AG04450 (cell line): ENCODE measurements at places on chromosomes 2 and 18.

GRCh38 chr2:129731907-129732629 is 247.4 kb upstream of the RAB6C start:
- DNase-seq, result no peak

DNA sequence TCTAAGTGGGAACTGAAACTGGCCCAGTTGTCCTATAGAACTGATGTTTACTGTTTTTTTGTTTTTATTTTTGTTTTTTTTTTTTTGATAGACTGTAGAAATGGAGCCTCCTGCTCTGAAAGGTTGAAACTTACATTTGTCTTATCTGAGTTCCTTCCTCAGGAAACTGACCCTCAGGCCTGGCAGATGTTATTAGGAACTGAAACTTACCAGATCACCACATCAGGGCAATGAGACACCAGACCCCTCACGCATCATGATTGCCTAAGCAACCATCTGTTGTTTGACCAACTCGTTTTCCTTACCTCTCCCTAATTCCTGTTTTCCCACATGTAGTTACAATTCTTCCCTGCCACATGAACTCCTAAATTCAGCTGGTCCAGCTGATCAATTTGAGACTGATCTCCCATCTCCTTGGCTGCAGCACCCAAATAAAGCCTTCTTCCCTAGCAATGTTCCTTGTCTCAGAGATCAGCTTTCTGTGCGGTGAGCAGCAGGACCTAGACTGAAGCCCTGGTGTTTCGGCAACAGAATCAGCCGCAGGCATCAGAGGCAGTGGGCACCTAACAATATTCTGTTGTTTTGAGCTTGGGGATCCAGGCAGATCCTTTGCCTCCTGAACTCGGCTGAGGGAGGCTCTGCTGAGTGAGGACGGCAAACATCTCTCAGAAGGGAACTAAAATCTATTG is 96.8 kb downstream of the MSH2 start:
- no peak for DNase-seq

- no peak for DNase-seq
Observed at GRCh38 chr2:96556441-96557330, 20.1 kb downstream of the ARID5A start.

GRCh38 chr18:6920099-6920955 is 190.8 kb downstream of the ARHGAP28 start:
- peak; percentile 27 for DNase-seq

DNA sequence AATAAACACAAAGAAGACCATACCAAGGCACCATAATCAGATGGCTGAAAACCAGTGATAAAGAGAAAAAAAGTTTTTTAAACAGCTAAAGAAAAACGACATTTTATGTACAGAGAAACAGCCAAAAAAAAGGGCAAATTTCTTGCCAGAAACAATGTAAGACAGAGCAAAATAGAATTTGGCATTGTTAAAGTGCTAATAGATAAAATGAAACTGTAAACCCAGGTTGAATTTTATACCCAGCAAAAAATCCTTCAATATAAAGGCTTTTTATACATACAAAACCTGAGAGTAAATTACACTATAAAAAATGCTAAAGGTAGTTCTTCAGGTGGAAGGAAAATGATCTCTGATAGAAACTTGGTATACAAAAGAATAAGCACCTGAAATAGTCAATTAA is 45.7 kb downstream of the FAM117B start:
- no peak for DNase-seq

GRCh38 chr2:219178377-219179175 is 501 bp downstream of the RETREG2 start:
- DNase-seq, result no peak

DNA sequence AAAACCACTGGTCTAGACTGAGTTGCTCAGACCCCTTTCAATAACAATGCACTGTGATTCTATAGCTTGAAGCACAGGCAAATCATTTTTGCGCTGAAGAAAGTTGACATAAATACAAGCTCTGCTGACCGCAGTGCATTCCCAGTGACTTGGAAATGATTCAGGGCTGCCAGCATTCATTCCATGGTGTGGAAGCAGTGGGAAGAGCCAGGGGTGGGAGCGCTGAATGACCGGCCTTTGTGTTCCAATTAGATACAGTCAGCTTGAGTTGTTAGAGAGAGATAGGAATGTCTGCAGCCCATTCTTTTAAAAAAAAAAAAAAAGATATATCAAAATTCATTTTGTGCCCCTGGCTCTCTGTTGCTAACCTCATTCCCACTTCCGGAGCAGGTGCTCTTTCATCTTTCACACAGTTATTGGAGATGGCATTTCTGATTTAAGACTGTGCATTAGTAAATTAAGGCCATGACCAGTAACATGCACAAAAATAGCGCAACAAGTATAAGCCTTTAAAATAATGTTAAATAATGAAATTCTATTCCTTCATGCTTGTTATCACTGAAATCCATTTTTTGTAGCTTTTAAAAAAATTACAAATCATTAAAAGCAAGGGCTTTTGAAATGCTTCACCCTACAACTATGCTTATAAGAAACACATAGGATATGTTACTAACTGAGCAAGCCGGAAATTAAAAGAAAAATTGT is 59.4 kb upstream of the CTLA4 start:
- peak; percentile 85 for DNase-seq

DNA sequence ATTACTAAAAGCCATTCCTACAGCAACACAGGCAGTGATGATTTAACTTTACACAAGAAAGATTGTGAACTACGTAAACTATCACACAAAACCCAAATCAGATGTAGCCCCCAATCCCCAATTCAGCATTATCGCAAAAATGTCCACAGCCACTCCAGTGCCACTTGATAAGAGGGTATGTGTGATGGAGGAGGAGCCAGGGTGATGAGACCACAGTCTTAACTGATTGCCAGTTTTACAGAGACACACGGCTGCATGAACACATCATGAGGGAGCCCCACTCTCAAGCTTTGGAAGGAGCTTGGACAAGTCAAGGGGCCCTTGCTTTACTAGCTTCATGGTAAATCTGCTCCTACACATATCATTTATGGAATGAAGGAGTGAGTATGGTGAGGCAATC is 116.0 kb downstream of the FAM161A start:
- no peak for DNase-seq

- no peak for DNase-seq
Observed at GRCh38 chr2:71851094-71851750, 296.4 kb downstream of the CYP26B1 start.

DNA sequence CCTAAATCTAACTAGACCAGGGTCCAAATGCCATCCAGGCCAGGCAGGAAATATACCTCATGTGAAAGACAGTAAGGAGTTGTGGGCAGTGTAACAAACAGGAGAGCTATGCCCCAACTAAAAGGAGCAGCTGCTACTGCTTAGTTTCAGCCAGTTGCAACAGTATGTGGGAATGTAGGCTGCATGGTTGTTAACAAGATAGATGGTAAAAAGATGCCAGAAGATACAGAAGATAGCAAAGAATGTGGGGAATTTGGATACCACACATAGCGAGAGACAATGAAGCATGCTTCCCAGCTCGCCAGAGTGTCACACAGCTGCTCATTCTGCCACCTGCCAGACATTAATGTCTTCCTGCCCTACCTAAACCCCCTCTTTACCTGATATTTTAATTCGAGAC is 39.4 kb upstream of the CYBRD1 start:
- no peak for DNase-seq

- peak; percentile 84 for DNase-seq
Observed at GRCh38 chr2:38146275-38146906, 70.4 kb upstream of the CYP1B1 start.

DNA sequence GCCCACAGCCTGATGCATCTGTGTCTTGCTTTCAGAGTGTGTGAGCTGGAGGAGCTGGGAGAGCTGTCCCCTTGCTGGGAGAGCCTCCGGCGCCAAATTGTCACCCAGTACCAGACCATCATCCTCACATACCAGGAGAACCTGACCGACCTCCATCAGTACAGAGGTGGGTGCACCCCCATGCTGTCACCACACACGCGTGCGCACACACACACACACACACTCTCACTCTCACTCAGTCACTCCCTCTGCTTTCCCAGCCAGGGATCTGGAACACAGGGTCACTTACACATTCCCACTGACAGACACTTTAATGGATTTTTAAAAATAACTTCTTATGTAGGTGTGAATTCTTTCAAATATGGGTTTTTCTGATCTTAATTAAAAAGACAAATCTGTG is 64.5 kb downstream of the COA5 start:
- DNase-seq, result no peak

DNA sequence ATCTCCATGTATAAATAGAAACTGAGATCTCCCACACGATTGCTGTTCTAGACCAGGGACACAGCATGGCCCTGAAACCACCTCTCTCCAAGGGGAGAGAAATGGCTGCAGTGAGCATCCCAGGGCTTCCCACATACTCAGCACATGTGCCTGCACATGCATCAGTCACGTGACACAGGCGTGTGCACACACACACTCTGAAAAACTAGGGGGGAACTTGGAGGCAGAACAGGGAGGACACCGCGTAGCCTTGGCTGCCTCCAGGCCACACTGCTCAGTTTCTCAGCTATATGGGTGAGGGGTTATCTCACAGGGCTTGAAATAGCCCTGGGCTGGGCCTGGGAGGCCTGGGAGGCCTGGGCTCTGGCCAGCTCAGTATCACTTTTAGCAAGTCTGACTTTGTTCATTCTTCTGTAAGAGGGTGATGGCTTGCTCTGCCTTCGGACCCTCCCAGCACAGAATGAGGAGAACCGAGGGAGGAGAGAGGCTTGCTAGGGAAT is 66.9 kb downstream of the EMX1 start:
- DNase-seq, result no peak

GRCh38 chr2:158102446-158102845 is 770 bp downstream of the UPP2 start:
- DNase-seq, result no peak

GRCh38 chr2:37391711-37392110 is 47.3 kb downstream of the QPCT start:
- no peak for DNase-seq

GRCh38 chr2:79622508-79622907 is 109.7 kb downstream of the CTNNA2 start:
- no peak for DNase-seq

DNA sequence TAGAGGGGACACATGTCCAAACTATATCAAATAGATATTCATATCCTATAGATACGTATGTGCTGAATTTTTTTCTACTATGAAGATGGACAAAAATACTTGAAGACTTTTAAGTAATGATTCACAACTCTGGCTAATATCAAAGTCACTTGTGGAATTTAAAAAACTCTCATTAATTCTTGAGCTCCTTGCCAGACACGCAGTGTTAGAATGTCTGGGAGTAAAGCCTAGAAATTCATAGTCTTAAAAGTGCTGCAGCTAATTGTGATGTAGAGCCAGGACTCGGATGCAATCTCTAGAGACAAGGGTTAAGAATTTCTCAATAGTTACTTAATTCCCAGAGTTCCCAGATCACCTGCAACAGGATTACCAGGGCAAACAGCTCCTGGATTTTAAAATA is 107.4 kb downstream of the ARL6IP6 start:
- no peak for DNase-seq

DNA sequence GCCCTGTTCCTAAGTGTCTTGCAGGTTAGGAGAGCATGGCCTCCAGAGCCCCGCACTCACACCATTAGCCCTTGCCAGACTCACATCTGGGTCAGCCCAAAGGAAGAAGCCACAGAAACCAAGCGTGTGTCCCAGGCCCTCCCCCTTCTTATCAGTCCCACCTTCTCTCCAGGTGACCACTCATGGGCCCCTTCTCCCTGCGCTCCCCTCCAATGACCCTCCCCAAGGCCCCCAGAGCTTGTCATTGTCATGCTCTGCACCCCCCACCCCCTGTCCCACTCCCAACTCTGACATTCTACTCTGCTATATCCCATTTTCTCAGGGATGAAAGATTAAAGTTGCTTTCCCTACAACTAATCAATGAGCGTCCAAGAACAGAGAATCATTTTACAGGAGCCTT is 30.1 kb downstream of the CAPN14 start:
- DNase-seq, result no peak

GRCh38 chr2:69390001-69390400 is 3.0 kb upstream of the GFPT1 start:
- DNase-seq, result no peak

GRCh38 chr2:136236019-136236418 is 118.1 kb upstream of the CXCR4 start:
- DNase-seq, result no peak

DNA sequence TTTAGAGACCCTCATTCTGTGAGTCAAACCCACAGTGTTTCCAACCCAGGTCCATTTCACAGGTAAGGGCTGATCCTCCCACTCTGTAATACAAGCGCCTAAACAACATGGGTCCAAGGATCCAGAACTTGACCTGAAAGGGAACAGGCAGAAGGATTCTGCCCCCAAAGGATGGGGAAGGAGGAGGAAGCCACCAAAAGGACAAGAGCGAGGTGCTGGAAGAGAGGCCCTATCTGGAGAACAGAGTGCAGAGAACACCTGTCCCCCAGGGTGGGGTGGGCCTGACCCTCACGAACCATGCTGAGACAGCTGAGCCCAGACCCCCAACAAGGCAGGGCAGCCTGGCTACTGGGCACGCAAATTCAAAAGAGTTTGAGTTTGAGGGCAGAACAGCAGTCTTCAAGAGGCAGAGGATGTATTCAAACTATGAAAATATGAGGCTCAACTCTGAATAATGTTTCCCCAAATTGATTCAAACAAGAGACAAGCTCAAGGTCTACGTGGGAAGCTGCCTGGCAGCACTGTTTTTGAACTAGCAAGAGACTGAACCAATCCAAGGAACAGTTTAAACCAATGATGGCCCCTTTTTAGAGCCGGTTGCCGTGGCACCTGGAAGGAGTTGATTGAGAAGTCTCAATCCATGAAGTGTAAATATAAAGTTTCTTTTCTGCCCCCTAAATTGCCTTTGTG is 212.7 kb downstream of the ALPK2 start:
- no peak for DNase-seq

DNA sequence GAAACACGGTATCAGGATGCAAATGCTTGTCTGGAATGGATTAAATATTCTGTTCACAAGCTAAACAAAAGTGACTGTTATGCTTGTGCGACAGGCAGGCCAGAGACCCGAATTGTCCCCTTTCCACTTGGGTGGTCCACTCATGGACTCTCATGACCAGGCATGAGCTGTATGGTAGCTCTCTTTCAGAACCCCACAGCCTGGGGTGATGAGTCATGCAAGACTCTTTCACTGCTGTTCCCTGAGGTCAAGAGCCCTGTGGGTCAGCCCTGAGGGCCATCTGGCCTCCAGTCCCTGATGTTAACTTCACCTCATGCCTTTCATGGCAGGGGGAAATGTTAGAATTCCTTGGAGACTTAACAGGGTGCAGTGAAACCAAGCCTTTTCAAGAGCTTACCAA is 13.7 kb upstream of the SAP130 start:
- DNase-seq, result no peak

GRCh38 chr2:241986836-241987641 is 117.5 kb downstream of the RTP5 start:
- DNase-seq, result no peak

DNA sequence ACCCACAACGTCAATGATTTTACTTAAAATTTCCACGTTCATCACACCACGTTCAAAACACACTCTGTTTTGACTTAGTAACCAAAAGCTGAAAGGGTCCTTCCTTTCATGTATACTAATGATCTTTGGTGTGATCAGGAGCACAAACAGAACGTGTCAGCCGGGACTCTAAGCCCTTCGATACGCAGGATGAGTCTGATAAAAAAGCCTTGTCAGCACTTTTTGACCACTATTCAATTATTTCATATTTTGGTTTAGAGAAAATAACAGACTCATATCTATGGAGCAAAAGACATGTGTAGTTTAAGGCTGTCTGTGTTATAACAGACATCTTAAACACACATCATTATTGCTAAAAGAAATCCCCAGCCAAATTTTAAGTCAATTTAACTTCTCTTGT is 345.3 kb downstream of the ZNF516 start:
- DNase-seq, result no peak

GRCh38 chr2:231674587-231675338 is 33.6 kb upstream of the PTMA start:
- no peak for DNase-seq
